ENCODE measurements at places on chromosomes 7 and 10.

GRCh38 chr7:151679881-151680612, 160.4 kb upstream of the RHEB start:
- peaks cover 16% of the 10 kb centered on the region for H3K4me1 ChIP-seq
- H3K27ac ChIP-seq: no peak overlapping the region
- H3K27me3 ChIP-seq: no peaks in the 10 kb centered on the region
- DNase-seq: no peak

DNA sequence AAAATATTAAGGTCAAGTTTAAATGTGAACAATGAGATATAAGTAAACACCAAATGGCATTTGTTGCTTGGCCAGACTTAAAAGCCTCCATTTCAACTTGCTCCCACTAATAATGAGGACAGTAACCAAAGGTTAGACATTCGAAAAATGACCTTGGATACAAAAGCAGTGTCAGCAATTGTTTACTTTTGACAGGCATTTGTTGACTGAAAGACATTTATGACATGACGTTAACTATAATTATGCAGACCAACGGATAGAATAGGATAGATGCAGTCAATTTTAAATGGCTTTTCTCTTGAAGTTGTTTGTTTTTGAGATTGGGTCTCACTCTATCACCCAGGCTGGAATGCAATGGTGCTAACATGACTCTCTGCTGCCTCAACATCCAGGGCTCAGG, 6.3 kb upstream of the WNT16 start:
- H3K27ac ChIP-seq: no peak overlapping the region
- H3K4me3 ChIP-seq: no peak overlapping the region
- H3K36me3 ChIP-seq: no peaks in the 10 kb centered on the region
- no peaks in the 10 kb centered on the region for H3K4me1 ChIP-seq
- no peak for DNase-seq

GRCh38 chr10:27720529-27720928, 25.1 kb downstream of the MKX start:
- no peak for DNase-seq
- no peak overlapping the region for H3K27ac ChIP-seq
- H3K4me1 ChIP-seq: peaks cover 4% of the 10 kb centered on the region
- no peaks in the 10 kb centered on the region for H3K36me3 ChIP-seq

DNA sequence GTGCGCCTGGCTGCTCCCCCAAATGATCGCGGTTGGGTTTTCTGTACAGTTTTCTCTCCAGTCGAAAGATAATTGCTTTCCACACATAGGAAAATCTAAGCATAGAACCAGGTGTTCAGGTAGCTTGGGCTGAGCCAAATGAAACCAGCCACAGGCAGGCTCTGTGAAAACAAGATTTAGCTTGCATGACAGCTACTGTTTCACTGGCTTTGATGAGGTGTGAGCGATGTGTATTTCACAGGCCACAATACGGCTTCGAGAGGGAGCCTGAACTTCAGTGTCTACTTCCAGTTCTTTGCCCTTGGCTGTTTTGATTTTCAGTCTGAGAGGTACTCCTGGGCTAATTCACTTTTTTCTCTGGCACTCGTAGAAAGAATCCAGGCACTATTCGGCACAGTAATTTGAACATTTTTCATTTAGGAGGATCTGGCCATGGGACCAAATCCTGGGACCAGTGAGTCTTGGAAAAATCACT, 110.5 kb downstream of the JCAD start:
- no peaks in the 10 kb centered on the region for H3K27me3 ChIP-seq
- H3K27ac ChIP-seq: no peak overlapping the region
- H3K36me3 ChIP-seq: no peaks in the 10 kb centered on the region
- H3K4me3 ChIP-seq: no peak overlapping the region
- peaks cover 11% of the 10 kb centered on the region for H3K4me1 ChIP-seq

- H3K36me3 ChIP-seq: no peaks in the 10 kb centered on the region
- no peaks in the 10 kb centered on the region for H3K27me3 ChIP-seq
- H3K4me1 ChIP-seq: no peaks in the 10 kb centered on the region
- no peak overlapping the region for H3K4me3 ChIP-seq
These were observed 89.6 kb downstream of the DNAJB9 start for GRCh38 chr7:108659261-108659660.

GRCh38 chr7:154304740-154305700, 252.8 kb downstream of the DPP6 start:
- DNase-seq: no peak
- H3K27ac ChIP-seq: no peak overlapping the region
- no peak overlapping the region for H3K4me3 ChIP-seq
- no peaks in the 10 kb centered on the region for H3K36me3 ChIP-seq
- no peaks in the 10 kb centered on the region for H3K4me1 ChIP-seq

GRCh38 chr7:157905651-157906461, 569.1 kb downstream of the DNAJB6 start:
- no peaks in the 10 kb centered on the region for H3K36me3 ChIP-seq
- H3K4me3 ChIP-seq: no peak overlapping the region
- H3K27me3 ChIP-seq: no peaks in the 10 kb centered on the region

GRCh38 chr7:146875237-146875785, 758.7 kb downstream of the CNTNAP2 start:
- no peaks in the 10 kb centered on the region for H3K27me3 ChIP-seq
- no peak overlapping the region for H3K27ac ChIP-seq
- DNase-seq: no peak
- H3K4me3 ChIP-seq: no peak overlapping the region

GRCh38 chr7:150951181-150951520, 27.0 kb downstream of the KCNH2 start:
- H3K4me1 ChIP-seq: peaks cover 2% of the 10 kb centered on the region
- DNase-seq: no peak
- peaks cover 2% of the 10 kb centered on the region for H3K36me3 ChIP-seq
- no peak overlapping the region for H3K27ac ChIP-seq
- peaks cover 10% of the 10 kb centered on the region for H3K27me3 ChIP-seq
- H3K4me3 ChIP-seq: no peak overlapping the region

DNA sequence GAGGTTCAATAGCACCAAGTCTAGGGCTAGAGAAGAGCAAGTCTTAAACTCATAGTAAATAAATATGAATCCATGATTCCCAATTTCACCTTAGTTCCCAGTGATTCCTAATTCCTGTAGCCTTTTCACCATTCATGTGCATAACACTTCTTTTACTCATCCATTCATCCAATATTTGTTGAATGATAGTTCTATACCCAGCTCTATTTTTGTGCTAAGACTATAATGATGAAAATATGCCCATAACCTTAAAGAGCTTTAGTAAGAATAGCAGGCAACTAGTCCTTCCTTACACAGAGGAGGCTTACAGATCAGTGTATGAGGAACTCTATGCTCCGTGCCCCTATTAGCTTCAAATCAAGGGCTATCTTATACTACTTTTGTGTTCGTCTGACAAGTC, 280.2 kb upstream of the CHRM2 start:
- DNase-seq: no peak
- no peak overlapping the region for H3K4me3 ChIP-seq
- no peaks in the 10 kb centered on the region for H3K27me3 ChIP-seq
- no peaks in the 10 kb centered on the region for H3K4me1 ChIP-seq
- H3K36me3 ChIP-seq: no peaks in the 10 kb centered on the region

DNA sequence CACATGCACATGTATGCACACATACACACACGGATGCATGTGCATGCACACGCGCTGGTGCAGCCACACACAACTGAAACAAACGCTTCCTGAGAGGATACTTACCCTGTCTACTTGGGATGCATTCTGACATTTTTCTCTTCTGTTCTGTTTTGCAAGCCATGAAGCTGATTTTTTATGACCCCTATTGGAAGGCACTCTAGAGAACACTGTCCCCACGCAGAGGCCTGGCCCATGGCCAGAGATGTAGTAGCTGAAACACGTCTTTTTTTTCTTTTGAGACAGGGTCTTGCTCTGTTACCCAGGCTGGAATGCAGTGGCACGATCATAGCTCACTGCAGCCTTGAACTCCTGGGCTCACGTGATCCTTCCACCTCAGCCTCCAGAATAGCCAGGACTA, 47.9 kb downstream of the VWA2 start:
- H3K4me1 ChIP-seq: no peaks in the 10 kb centered on the region
- no peaks in the 10 kb centered on the region for H3K27me3 ChIP-seq
- no peak overlapping the region for H3K4me3 ChIP-seq
- no peak for DNase-seq

GRCh38 chr10:122012731-122013130, 23.8 kb downstream of the TACC2 start:
- H3K27me3 ChIP-seq: peaks cover 25% of the 10 kb centered on the region
- no peak for DNase-seq
- H3K36me3 ChIP-seq: no peaks in the 10 kb centered on the region
- H3K4me1 ChIP-seq: no peaks in the 10 kb centered on the region

- H3K27me3 ChIP-seq: no peaks in the 10 kb centered on the region
- H3K27ac ChIP-seq: no peak overlapping the region
- DNase-seq: no peak
- H3K4me1 ChIP-seq: peaks cover 22% of the 10 kb centered on the region
These were observed 116.4 kb upstream of the NOBOX start for GRCh38 chr7:144519925-144520324.

DNA sequence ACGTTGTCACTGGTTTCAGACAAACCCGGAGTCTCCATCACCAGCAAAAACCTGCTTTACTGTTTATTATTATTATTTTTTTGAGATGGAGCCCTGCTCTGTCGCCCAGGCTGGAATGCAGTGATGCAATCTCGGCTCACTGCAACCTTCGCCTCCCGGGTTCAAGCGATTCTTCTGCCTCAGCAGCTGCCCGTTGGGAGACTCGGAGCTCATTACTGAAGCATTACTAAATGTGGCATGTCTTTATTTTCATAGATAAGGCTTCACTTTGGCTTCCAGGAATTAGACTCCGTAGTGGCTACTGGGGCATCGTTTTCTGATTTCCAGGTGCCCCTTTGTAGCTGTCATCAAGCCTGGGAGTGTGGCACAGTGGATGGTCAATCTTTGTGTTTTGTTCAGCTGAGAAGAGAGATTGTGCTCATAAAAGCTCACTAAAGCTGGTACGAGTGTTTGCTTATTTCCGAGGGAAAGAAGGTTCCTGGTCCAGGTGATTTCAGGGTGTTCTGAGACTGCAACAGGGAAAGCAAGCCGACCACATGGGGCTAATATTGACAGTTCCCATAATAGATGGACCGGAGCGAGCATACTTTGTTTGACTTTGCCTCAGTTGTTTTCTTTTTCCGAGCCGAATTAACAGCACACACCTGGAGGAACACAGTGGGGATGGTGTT, 163.1 kb downstream of the CAMK1D start:
- no peak overlapping the region for H3K4me3 ChIP-seq
- H3K4me1 ChIP-seq: peaks cover 40% of the 10 kb centered on the region
- no peaks in the 10 kb centered on the region for H3K27me3 ChIP-seq
- no peak overlapping the region for H3K27ac ChIP-seq
- H3K36me3 ChIP-seq: no peaks in the 10 kb centered on the region

GRCh38 chr7:32489788-32490126, 423 bp downstream of the LSM5 start:
- DNase-seq: no peak
- peaks cover 26% of the 10 kb centered on the region for H3K4me1 ChIP-seq
- H3K27ac ChIP-seq: peak overlapping the region; percentile 92
- no peaks in the 10 kb centered on the region for H3K27me3 ChIP-seq
- peak overlapping the region; percentile 82 for H3K4me3 ChIP-seq
- peaks cover 21% of the 10 kb centered on the region for H3K36me3 ChIP-seq
